ENCODE measurements at places on chromosomes 16 and 17.

- no peak for DNase-seq
Observed at GRCh38 chr16:85943711-85944110, 44.7 kb downstream of the IRF8 start.

DNA sequence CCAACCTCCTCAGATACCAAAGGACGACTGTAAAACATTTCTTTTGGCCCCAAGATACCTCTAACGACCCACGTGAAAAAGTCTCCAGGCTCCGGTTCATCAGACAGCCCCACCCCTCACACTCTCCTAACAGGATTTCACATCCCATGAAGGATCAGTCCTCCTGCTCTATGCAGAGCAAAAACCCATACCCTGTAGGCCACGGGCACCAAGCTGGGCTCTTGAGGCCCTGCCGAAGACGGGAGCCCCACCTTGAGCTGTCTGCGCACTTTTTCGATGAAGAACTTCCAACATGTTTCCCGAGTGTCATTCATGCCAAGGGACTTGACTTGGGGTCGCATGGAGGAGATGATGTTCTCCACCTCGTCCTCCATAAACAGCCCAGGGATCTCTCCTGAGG lies 89.9 kb downstream of the PGS1 start:
- DNase-seq: no peak

DNA sequence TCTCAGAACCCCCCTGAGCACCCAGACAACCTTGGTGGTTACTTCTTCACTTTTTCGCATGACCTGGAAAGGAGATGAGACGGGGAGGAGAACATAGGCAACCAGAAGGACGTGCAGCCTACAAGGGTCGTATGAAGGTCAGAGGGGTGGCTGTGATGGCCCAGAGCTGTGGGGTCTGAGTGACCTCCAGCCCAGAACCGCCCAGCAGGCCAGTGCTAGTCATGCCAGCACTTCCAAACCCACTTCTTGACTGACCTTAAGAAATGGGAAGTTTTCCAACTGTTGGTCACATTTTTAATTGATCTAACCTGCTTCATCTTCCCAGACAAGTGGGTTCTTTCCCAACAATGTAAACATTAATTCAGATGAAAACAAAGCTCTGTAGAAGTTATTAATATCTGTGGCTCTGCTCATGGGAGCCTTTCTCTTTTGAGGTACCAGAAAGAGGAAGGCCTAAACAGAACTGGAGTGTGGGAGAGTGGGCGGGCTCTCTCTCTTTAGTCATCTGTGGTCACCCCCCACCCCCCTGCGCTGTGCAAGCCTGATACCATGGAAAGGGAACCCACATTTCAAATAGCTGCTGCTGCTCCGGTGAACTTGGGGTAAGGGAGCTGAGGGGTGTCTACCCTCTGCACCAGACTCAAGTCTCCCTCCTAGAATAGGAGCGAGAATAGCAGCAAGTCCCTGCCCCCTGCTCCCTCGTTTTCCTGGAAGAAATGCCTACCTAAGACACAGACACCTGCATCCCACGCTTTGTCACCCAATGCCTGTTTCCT lies 101.6 kb downstream of the RAB11FIP4 start:
- DNase-seq: peak; percentile 60

- peak; percentile 12 for DNase-seq
Observed at GRCh38 chr17:46770818-46771560, 47.5 kb downstream of the WNT3 start.

DNA sequence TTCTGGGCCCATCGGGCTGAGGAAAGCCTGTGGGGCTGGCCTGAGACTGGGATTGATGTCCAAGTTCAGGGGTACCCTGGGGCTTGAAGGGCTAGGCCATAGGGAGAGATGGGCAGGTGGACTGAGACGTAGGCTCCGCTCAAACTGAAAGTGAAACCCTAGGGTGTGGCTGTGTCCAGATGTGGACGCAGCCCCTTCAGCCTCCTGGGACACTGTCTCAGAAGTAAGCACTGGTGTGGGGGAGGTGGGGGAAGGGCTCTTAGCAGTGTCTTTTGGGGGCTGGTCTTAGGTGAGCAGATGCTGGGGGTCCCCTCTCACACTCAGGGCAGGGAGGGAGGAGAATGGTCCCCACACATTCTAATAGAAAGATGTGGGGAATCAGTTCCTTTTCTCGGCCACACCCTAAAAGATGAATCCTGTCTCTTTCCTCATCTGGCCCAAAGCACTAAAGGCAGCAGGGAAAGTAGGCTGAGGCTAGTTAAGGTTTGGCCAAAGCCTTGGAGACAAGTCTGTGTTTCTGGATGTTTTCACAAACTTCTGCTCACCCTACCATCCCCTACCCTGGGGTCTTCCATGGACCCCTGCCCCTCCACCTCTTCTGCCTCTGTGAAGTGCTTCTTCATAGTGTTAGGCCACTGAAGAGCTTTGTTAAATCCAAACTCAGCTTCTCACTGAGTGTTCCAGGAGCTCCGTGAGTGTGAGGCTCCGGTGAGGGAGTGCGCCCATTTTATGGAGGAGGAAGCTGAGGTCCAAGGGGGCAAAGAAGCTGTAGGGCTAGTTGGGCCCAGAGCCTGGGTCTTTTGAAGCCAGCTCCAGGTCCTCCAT lies 5.6 kb downstream of the FMNL1 start:
- DNase-seq: peak; percentile 52

DNA sequence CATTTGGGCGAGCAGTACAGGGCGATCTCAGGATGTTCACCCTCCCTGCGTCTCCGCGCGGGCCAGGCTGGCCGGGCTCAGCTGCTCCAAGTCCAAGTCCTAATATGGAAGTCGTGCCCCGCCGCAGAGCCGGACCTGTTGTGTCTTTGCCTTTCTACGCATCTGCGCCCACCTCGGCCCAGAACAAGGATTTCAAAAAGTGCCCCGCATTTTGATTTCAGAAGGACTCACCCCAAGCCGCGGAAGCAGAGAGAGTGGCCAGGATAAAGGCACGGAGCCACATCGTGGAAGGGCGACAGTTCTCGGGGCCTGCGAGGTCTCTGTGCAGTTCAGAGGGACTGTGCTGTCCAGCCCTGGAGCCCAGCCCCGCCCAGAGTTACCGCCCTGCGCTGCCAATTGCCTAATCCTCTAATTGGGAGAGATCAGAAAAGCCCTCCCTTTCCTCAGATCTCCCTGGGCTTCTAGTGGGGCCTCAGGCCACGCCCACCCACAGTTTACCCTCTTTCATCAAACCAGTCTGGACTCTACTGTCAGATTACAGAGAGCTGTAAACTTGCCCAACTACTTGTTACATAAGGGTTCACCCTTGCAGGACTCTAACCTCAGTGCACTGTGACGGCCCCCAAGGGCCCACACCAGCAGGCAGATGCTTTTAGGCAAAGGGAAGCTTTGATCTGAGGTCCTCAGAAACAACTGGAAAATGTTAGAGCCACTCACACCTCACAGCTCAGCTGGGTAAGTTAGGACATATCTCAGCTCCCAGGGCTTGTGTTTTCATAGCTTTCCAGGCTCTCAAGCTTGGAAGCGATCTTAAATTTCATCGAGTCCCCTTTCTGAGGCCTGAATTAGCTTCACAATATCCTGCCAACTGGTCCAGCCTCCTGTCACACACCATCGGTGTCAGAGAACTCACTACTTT lies at the start of gene CES1:
TSS of gene CES1 (minus strand) at position 324 of the 919 bp plus-strand sequence. CDS start at position 283, 41 bp downstream.
- no peak for DNase-seq

GRCh38 chr17:297758-298157 lies 54.8 kb downstream of the RPH3AL start:
- no peak for DNase-seq

- peak; percentile 74 for DNase-seq
Observed at GRCh38 chr17:39231591-39232551, 6.1 kb upstream of the STAC2 start.

DNA sequence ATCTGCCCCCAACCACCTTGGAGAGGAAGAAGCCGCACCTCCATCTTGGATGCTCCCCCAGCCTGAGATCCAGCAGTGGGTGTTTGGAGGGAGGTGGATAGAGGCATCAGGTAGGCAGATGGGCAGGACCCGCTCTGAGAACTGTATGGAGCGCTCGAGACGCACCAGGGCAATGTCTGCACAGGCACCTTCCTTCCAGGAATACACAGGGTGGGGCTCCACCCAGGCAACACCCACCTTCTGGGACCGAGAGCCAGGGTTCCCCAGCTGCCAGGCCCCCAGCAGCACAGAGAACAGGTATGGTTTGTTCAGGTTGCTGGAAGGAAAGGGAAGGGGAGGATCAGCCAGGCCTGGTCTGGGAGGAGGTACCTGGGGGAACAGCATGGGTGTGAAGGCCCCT lies 2.4 kb downstream of the PRSS22 start:
- no peak for DNase-seq

DNA sequence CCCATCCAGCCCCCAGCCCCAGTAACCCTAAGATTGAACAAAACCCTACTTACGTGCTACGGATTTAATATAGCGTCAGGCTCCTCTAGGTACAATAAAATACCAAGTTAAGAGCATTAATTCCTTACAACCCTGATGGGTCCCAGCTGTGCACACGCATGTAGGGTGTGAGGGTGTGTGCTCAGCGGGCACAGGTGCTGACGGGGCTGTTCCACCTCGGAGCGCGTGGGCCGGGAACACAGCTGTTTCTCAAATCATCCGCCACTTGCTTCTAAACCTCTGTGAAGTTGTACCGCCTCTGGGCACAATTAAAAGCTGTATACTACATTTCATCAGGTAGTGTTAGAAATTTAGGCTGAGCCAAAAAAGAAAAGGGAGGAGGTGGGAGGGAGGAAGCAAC lies 478.6 kb downstream of the MAF start:
- no peak for DNase-seq

DNA sequence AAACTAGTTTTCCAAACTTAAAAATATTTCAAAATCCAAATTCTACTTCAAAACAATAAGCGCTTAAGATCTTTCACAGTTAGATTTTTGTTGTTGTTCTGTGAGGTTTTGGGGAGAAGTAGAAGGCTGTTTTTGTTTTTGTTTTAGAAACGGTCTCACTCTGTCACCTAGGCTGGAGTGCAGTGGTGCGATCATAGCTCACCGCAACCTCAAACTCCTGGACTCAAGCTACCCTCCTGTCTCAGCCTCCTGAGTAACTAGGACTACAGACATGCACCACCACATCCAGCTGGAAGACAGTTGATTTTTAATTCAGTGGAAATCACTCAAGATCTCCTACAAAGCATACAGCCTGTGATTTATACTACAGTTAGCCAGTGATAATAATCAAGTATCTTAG lies 2.7 kb downstream of the SHCBP1 start:
- DNase-seq: no peak

GRCh38 chr17:16243385-16243784 lies 26.4 kb downstream of the PIGL start:
- no peak for DNase-seq

- peak; percentile 42 for DNase-seq
Observed at GRCh38 chr17:44279666-44280391, 11.9 kb upstream of the SLC4A1 start.

DNA sequence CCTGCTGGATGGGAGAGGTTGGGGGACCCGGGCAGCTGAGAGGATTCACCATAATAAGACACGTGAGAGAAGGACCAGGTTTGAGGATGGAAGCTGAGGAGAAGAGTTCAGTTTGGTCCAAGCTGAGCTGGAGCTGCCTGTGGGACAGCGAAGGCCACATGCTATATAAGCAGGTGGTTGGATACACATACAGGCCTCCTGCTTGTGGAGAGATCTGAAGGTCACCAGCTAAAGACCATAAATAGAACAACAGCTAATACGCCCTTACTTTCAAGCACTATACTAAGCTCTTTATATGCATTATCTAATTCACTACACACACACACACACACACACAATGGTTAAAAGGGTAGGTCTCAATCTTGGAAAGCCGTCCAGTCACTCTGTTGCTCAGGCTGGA lies 32.1 kb downstream of the DUSP14 start:
- no peak for DNase-seq

GRCh38 chr16:600781-601180 lies 10.9 kb downstream of the RAB40C start:
- DNase-seq: no peak

DNA sequence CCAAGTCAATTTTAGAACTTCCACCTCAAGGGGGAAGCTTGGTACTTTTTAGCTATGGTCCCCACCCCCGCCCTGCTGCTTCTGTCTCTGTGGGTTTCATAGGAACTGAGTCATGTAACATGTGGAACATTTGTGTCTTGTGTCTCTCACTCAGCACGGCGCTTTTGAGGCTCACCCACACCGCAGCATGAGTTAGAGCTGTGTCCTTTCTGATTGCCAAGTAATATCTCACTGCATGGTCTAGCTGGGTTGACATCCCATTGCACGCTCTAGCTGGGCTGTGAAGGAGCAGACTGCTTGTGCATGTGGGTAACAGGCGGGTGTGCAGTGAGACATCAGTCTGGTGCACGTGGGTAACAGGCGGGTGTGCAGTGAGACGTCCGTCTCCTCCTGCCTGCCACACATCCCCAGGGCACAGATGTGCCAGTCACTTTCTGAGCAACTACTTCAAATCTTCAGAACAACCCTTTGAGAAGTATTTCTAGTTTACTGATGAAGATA lies 26.4 kb upstream of the SLC7A5 start:
- peak; percentile 44 for DNase-seq

- no peak for DNase-seq
Observed at GRCh38 chr16:7805686-7806396, 473.2 kb downstream of the RBFOX1 start.

- DNase-seq: no peak
Observed at GRCh38 chr17:9974448-9975381, 69.6 kb upstream of the RCVRN start.

DNA sequence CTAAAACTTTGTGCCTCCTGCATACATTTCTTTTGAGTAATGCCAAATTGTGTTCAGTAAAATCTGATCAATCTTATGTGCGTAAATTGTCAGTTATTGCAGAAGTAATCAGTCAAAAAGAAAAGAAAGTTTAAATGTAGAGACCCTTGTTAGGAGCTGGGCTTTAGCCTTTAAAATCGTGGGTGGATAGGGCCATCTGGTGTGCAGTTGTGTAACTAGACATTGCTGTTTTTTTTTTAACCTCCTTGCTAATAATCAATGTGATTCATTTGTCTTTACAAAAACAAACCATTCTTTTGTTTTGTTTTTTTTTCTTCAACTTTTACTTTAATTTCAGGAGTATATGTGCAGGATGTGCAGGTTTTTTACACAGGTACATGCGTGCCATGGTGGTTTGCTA lies 5.3 kb upstream of the WWOX start:
- no peak for DNase-seq

- no peak for DNase-seq
Observed at GRCh38 chr17:28544402-28545140, 7.9 kb downstream of the UNC119 start.

- DNase-seq: no peak
Observed at GRCh38 chr17:64728041-64728695, 66.1 kb upstream of the SMURF2 start.

DNA sequence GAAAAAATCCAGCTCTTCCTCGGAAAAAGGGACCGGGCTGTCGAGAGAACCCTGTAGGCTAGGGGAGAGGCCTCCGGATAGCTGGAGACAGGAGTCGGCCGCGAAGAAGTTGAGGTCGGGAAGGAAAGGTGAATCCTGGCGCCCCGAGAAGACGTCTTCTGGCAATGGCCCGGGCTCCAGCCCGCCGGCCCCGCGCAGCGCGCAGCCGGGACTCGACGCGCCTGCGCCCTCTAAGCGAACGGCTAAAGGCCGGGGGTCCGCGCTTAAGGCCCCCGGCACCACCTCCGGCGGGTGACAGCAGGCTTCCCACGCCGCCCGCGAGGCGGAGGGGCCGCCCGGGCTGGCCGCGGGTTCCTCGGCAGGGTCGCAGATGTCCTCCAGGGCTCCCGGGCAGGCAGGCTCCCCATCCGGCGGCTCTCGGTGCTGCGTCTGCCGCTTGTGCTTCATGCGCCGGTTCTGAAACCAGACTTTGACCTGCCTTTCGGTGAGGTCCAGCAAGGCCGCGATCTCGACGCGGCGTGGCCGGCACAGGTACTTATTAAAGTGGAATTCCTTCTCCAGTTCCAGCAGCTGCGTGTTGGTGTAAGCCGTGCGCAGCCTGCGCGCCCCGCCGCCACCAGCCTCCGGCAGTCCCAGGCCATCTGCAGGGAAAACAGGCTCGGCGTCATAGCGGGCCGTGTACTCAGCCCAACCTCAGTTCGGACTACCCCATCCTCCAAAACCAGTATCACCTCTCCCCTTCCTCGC lies 1.6 kb downstream of the HOXB2 start:
- peak; percentile 72 for DNase-seq
